ENCODE measurements at places on chromosomes 3 and 15.

DNA sequence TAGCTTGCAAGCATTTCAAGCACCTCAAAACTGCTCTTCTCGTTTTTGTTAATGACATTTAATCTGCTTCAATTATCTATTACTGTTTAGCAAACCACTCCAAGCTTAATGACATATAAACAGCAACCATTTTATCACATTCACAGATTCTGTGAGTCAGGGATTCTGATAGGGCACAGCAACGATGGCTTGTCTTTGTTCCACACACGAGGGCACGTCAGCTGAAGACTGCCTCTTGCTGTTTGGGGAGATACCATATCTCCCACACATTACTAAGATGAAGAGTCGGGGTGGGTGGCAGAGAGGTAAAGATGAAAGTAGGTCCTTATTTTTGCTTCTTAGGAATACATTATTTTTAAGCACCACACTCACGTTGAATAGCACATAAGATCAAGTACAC is 19.3 kb downstream of the CPOX start:
- DNase-seq: no peak

- no peak for DNase-seq
Observed at GRCh38 chr3:57068437-57069089, 8.1 kb downstream of the SPATA12 start.

GRCh38 chr3:58384381-58385090 is 49.1 kb downstream of the PDHB start:
- no peak for DNase-seq

DNA sequence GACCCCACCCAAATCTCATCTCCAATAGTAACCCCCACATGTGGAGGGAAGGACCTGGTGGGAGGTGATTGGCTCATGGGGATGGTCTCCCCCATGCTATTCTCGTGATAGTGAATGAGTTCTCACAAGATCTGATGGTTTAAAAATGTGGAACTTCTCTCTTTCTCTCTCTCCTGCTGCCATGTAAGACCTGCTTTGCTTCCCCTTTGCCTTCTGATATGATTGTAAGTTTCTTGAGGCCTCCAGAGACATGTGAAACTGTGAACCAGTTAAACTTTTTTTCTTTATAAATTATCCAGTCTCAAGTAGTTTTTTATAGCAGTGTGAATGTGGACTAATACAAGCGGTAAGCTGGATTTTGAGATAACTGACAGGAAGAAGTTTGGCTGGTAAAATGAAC is 60.3 kb upstream of the MBNL1 start:
- no peak for DNase-seq

DNA sequence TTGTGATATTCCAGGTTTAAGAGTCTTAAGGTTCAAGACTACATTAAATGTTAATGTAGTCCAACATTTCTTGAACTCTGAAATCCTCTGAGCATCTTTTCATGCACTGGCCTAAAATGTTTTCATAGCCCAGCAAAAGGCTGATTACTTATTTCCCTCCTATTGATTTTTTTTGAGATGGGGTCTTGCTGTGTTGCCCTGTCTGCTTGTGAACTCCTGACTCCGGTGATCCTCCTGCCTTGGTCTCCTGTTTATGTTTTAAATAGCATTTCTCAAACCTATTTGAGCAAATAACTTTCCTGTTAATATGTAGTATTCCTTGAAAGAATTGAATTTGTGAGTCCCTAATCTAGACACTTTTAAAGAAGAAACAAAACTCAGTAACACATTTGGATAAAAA is 133.5 kb downstream of the IGF1R start:
- no peak for DNase-seq

- no peak for DNase-seq
Observed at GRCh38 chr3:31427623-31428022, 105.1 kb upstream of the STT3B start.

GRCh38 chr3:40299721-40300335 is 9.7 kb upstream of the EIF1B start:
- no peak for DNase-seq

GRCh38 chr3:184290331-184290730 is 8.7 kb upstream of the PSMD2 start:
- no peak for DNase-seq

DNA sequence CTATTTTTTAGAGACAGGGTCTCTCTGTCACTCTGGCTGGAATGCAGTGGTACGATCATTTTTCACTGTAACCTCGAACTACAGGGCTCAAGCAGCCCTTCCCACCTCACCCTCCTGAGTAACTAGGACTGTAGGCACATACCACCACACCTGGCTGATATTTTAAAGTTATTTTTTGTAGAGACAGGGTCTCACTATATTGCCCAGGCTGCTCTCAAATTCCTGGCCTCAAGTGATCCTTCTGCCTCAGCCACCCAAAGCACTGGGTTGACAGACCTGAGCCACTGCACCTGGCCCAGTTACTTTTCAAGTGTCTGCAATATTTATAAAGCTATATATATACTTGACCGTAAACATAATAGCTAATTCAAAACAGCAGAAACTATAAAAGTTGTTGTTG is 75.0 kb downstream of the PIAS1 start:
- DNase-seq: no peak

DNA sequence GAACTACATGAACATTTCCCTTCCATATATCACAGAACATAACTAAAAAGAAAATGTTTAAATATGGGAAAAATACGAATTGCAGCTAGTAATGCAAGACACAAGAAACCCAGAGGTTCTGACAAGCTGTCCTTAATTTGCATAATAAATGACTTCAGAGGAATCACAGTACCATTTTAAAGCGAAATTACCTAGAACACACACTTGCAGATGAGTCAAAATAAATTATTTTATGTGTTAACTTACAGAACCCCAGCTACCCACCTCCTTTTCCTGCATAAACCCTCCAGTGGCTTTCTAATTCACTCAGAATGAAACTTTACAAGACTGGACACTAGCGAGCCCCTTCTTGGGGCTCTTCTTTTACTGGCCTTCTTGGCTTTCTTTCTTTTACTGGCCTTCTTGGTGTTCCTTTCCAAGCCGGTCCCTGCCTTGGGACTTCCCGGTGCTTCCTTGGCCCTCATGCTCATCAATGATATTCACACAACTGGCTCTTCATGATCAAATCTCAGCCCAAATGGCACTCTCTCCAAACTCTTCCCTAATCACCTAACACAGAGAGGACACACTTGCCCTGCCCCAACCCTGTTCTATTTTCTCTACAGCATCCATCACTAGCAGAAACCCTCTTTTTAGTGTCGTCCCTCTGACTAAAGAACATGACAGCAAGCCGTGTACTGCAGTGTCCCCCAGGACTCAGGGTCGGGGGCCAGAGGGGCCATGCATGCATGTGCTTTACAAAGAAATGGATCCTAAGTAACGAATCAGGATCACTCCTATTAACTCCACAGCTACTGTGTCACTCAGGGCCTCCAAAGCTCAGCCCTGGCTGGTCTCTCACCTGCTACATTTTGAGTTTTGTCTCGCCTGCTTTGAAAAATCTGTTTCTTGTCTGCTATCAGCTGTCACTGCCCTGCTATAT is 4.8 kb downstream of the CHSY1 start:
- no peak for DNase-seq

DNA sequence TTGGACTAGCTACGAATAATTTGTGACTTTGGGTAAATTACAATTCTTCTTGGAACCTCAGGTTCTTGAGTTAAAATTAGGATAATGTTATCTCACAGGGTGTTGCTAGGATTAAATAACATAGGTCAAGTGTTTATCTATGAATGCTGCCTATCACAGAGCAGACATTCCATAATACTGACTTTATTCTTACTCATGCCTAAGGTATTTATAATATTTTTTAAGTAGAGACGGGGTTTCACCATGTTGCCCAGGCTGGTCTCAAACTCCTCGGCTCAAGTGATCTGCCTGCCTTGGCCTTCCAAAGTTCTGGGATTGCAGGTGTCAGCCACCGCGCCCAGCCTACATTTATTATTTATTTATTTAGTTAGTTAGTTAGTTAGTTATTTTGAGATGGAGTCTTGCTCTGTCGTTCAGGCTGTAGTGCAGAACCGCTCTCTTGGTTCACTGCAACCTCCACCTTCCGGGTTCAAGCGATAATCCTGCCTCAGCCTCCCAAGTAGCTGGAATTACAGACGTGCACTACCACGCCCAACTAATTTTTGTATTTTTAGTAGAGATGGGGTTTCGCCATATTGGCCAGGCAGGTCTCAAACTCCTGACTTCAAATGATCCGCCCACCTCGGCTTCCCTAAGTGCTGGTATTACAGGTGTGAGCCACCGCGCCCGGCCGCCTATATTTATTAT is 741 bp upstream of the ZNF106 start:
- DNase-seq: no peak

- DNase-seq: no peak
Observed at GRCh38 chr15:82306791-82307713, 42.2 kb downstream of the GOLGA6L10 start.

GRCh38 chr3:13236557-13237173 is 163.4 kb upstream of the IQSEC1 start:
- no peak for DNase-seq

- no peak for DNase-seq
Observed at GRCh38 chr15:90838139-90838538, 30.2 kb upstream of the FURIN start.

DNA sequence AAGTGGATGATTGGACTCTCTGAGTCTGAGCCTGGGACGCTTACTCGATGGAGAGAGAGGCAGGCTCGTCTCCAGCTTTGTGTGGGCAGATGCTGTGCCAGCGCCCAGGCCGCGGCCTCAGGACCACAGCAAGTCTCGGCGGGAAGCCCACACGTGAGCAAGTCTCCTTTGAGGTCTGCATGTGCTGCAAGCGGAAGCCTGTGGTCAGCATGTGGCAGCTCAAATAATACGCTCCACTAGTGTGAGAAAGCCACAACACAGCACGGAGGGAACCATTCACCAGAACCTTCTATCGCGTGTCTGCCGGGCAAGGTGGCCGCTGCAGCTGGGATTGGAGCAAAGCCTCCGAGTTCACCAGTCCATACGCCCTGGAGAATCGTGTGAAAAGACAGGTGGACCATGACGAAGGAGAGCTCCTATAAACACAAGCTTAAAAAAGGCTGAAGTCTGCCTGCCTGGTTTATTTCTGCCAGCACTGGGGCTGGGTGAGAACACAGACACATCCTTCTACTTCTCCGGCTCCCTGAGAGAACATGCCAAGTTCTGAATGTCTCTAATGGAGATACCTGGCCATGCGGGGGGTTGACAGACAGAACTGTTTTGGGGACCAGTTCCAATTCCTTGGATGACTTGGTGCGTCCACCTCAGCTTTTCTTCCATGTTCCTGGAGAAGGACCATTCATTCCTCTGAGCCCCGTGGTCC is 82.0 kb upstream of the LRIG1 start:
- no peak for DNase-seq

DNA sequence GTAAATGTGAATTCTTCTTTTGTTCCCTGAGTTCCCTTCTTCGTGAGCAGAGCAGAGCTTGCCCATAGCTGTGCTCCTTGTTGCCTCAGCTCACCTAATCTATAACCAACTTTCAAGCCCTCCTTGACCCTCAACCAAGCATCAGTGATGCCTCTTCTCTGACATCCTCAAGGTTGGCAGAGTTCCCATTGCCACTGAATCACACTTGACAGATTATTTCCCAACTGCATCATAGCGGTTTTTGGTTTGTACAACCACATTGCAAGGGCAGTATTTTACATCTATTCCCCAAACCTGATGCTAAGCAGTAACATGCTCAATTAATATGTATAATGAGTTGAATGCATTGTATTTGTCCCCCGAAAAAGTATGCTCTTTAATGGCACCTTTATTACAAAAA is 133.0 kb upstream of the SNTN start:
- no peak for DNase-seq

DNA sequence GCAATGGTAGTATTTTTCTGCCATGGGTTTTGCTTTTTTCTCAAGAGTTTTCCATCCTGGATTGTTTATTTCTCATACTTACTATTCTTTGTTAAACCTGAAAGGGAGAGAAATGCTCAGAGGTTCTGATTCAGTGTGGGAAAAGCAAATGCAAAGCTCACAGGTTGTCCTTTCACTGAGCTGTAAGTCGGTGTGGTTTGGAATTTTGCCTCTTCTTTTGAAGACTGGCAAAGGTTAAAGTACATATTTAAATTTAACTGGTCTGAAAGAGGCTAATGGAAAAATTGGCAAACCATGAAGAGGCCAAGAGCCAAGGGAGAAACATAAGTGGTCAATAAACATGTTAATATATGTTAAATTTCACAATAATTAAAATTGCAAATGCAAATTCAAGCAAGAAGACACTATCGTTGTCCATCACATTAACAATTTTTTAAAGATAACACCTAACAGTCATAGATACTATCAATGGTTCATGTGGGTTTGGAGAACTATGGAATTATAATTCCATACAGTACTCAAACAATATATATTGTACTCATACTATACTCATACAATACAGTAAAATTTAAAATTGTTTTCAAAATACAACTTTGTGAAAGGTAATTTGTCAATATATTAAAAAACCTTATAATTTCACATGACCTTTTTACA is 246.8 kb upstream of the STT3B start:
- DNase-seq: no peak

Data from heart right ventricle (tissue), 16 donors.